ENCODE measurements at places on chromosomes 3 and 15.

DNA sequence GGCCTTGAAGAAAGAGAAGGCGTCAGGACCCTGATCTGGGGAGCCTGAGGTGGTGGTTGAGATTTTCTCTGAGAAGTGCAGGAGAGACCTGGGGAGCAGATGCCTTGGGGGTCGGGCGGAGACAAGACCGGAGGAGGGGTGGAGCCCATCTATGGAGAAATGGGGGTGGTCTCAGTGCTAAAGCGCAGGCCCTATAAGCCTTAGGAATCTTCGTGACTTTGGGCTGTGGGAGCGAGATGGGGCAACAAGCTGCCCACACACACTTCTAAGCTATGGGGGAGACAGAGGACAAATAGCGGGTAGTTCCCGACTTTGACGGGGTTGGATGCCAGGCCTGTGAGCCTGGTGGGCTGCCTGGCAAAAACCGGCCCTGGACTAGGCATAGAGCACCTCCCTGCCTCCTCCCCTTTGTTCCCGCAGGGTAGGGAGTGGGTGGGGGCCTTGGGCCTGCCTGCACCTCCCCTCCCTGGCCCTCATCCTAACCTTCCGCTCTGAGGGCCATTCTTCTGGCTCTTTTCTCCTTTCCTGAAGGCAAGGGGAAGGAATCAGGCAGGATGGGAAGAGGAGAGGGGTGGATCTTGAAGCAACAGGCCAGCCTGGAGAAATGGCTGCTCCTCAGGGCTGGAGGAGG lies 880 bp downstream of the NISCH start:
- no peak for DNase-seq

DNA sequence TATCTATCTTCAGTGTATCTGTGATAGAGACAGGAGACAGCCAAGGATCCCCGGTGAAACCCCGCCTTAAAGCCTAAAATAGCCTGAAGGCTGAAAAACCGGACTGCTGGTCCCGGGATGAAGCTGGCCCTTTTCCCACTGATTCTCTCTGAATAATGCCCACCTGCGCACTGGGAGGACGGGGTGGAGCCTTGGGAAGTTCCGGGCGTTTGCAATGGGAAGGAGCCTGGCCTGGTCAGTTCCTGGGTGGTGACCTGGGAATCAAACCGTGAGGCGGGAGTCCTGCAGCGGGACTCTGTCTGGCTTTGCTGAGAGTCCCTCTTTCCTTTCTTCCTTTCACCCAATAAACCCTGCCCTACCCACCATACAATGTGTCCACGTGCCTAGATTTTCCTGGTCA lies 157.9 kb downstream of the C3orf38 start:
- no peak for DNase-seq

DNA sequence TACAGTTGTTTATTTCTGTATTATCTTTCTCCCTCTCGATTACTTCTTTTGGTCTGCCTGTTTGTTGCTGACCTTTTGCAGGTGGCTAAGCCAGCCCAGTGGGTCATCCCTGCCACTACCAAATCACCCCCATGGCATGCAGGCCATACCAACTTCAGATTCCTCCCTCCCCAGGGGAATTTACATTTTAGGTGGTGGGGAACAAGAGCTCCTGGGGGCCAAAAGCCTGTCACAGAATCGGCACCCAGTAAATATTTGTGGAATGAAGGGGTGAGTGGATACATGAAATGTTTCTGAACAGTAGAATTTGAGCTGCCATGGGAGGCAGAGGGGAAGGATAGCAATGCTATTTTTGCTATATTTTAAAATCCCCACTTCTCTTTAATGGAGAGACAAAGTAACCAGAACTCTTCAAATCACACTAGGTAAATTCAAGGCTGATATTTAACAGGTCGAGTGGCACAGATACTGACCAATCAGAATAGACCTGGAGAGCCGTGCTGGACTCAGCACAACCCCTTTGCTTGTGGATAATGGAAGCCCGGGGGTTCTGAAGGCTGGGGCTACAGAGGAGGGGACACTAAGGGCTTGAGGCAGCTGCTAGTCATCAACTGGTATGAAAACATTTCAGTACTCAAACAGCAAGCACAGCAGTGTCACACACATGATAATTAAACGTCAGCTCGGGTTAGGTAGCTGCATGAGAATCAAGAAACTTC lies 54.3 kb upstream of the SMAD3 start:
- DNase-seq = no peak

DNA sequence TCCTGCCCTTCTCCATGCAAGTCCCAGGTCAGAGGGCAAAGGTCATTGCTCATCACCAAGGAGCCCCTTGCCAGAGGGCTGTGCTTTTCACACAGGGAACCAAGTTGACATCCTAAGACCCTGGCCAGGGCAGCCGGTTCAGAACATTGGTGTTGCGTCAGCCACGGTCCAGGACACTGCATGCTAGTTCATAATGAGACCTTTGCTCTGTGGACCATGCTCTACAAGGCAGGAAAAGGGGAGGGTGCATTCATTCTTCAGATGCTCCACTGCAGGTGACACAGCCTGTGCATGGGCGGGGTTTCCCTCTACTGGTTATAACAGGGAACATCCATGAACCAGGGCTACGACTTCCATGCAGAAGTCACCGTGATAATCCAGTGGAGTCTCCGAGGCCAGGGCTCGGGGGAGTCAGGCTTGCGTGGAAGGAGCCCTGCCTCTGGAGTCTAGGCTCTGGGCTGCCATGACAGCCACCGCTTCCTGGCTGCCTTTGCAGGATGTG lies 81.6 kb downstream of the OCA2 start:
- DNase-seq = no peak

DNA sequence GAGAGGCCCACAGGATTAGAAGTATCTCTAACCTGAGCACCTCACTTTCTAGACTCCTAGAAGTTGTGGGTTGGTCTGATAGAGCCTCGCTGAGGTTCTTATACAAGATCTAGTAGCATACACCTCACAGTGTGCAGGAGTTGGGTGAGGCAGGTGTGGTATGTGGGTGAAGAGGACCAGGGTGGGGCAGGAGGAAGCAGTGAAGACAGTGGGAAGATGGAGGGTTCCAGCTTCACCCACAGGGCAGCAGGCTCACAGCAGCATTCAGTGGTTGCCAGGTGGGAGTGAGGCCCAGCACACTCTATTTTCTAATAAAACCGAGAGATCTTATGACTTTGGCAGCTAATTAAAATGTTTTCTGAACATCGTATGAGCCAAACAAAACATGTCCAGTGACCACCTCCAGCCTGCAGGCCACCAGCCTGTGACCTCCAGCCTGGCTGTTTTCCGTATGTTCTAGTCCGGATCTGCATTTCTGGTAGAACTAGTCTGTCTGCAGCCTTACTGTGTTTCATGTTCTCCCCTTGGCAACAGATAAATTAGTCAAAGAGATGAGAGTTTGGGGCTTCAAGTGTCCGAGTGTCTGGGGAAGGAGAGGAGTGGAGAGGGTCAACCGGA lies 170.4 kb upstream of the CTDSPL start:
- no peak for DNase-seq

Data from activated CD4-positive, alpha-beta T cell treated with anti-CD3 and anti-CD28 coated beads for 24 hours (primary cell).